ENCODE measurements at places on chromosomes 3 and 15.

- ATAC-seq: no peak
Measured at GRCh38 chr3:156256945-156257344, 136.6 kb downstream of the KCNAB1 start.

DNA sequence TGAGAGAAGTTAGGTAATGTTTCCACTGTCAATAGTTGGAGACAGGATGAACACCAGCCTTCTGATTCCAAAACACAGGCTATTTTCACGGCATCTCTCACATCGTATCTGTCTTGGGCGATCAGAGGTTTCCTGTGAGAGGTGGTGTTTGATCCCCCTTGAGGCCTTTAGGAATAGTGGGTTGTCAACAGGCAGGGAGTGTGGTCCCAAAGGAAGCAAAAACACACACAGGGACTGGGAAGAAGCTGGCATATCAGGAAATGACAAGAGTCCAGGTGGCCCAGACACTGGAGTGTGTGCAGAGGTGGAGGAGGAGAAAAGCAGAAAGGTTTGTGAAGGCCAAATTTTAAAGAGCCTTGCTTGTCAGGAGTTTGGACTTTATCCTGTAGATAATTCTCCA, 6.6 kb upstream of the MAGEF1 start:
- ATAC-seq: no peak

DNA sequence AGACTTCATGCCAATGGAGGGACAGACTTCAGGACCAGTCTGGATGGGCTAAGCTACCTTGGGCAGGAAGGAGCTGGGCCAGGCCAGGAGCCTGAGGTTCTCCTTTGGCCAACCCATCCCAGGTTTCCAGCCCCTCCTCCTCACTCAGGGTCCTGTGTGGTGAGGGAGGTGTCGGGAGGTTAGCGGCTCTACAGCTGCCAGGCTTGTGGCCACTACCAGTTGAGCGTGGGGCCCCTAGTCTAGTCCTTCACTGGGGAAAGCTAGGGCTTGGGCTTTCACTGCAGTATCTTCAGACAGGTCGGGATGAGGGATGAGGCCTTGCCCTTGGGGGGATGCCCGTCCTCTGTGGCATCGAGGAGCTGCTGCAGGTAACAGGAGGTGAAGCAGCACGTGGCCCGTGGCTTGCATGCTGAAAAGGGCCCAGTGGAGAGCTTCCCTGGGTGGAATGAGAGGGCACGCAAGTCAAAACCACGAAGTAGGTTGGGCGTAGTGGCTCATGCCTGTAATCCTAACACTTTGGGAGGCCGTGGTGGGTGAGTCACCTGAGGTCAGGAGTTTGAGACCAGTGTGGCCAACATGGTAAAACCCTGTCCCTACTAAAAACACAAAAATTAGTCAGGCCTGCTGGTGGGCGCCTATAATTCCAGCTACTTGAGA, 8.5 kb upstream of the FANCD2 start:
- ATAC-seq: no peak

DNA sequence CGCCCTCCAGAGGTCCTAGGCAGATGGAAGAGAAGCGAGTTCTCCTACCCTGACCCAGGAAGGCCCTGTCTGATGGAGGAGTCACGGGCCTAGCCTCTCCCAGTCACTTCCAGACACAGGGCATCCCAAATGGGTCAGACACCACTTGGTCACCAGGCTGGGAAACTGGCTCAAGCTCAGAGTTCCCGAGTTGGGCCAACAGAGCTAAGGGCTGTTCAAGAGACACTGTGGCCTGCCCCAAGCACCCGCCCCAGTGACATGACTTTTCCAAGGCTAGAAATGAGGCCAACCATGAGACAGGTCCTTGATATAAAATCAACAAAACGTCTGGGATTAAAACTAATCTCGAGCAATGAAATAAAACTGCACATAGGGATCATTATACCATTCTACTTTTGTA, 113.8 kb downstream of the IQSEC1 start:
- no peak for ATAC-seq

DNA sequence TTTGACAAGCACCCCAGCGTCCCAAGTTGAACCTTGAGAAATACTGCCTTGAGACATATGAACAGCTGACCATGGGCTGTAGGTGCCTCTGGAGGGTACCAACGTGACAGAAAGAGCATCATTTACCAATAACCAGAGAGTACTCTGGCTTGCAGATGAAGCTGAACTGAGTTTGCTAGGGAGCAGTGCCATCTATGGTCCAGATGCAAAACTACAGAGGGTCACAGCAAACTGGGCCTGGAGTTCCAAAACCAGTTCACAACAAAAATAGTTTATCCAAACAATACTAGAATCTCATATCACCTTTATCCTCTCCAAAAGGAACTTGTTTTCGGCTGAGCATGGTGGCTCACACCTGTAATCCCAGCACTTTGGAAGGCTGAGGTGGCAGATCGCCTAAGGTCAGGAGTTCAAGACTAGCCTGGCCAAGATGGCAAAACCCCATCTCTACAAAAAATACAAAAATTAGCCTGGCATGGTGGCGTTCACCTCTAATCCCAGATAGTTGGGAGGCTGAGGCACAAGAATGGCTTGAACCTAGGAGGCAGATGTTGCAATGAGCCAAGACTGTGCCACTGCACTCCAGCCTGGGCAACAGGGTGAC, 69.3 kb downstream of the CHAC1 start:
- ATAC-seq: peak; percentile 59

DNA sequence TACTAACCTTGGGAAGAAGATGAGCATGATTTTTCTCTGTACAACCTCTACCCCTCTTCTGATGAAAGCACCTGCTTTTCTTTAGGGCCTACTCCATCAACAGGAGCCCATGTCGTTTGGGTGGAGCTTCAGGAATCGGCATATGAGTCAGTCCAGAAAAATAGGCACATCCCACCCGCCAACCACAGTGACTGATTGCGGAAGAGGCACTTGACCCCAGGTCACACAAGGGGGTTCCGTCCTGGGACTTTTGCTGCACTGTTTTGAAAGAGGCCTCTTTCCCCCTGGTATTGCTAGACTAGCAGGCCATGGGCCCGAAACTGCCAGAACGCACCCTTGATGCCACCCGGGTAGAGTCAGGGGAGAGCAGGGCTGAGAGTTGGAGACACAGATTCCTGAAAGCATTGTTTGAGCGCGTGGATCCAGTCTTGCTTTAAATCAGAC, 19.3 kb upstream of the NRROS start:
- no peak for ATAC-seq

DNA sequence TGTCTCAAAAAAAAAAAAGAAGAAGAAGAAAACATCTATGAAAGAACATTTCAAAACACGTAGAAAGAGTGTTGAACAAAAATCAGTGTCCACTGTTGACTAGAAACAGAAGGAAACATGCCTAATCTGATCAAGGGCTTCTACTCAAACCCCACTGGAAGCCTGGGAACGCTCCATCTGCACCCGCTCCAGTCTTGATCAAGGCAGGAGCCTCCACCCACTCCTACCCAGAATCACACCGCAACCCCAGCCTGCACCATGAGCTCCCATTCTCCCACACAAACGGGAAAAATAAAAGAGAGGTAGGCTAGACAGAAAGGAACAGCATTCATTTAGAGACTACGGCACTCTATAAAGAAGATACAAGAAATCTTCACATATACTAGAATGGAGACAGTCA, 40.9 kb upstream of the OCA2 start:
- no peak for ATAC-seq

DNA sequence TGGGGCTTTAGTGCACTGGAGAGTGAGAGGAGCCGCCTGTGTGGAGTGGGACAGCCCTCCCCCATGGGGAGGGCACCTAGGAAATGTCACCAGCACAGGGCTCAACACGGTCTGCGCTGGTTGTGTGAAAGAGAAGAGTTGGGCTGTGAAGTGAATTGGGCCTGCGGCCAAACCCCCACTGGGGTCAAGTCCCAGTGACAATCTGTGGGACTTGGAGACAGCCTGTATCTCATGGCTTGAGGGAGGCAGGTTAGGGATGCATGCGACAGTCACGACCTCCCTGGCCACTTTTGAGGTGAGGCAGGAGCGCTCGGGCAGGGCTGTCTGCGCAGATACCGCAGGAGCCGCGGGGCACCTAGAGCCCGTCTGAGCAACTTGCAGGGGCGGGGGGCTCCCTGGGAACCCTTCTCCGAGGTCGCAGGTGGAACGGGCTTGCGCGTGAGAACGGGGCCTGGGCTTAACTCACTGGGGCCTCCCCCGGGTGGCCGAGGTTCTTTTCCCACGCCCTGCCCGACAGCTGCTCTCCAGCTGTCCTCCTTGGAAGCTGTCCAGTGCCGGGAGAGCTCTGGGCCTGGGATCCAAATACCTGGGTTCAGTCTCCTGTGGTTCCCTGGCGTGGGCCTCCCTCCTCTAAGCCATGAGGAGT, 77.4 kb downstream of the SNRK start:
- ATAC-seq: peak; percentile 12

DNA sequence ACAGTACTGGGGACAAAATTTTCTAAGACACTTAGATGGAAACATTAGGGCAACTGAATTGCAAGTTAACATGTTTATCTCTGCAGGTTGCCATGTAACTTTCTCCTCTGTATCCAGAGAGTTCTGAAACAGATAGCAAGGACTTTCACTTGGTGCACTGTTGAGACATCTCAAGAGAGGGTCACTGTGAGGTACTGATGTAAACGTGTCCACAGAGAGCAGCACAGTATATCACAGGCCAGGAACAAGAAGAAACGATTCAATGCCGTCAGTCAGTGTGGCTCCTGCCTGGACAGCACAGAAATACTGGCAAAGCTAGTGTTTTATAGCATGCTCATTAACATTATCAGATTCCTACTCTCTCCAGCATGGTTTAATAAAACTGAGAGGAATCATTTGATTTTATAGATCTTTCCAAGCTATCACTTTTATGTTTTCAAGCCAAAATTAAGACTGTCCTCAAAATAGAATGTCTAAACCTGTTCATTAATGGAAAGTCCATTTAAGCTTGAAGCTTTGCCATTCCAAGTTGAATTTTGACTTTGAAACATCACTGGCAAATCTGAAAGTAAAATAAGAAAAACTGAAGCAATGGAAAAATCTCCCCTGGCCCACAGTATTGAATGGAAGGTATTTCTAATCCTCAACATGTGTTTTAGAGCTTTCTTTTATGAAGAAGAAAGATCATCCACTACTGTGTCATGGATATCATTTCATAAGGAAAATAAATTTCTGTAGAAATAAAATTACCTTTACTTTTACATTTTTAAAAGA, 102.7 kb downstream of the IMPG2 start:
- ATAC-seq: no peak

- ATAC-seq: no peak
Measured at GRCh38 chr15:74251131-74251811, 15.1 kb downstream of the CCDC33 start.

DNA sequence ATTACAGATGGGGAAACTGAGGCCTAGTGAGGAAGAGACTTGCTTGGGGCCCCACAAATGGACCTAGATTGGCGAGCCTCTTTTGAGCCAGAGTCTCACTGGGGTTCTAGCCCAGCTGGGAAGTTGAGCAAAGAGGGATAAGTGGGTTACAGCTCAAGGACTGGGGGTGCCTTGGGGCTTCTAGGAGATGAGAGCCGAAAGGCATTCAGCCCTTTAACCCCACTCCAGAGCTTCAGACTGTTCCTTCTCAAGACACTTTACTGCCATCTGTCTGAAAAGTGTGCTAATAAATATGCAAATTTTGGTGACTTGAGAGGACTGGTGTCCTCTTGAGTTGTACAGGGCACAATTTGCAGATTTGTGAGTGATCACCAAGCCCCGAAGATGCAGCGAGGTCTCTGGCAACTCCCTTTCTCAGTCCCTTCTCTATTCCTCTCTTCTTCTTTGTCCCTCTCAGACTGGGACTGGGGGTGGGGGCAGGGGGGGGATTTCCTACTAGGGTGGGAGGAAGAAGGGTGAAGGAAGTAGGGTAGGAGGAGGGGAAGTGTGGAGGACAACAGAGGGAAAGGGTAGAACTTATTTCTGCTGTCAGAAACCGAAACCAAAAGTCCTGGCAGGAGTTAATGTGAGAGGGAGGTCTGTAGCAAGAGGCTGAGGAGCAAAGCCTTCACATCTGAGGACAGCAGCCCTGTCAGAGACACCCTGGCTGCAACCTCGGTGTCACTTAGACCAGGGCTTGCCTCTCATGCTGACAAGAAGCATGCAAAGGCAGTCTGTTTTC, 16.2 kb upstream of the ANKDD1A start:
- no peak for ATAC-seq

- no peak for ATAC-seq
Measured at GRCh38 chr3:69384326-69384725, 1.6 kb downstream of the FRMD4B start.
